SHP77 (cell line): ENCODE measurements at places on chromosomes 5 and 9.

- DNase-seq, result no peak
Observed at GRCh38 chr9:120396418-120396817, 183.5 kb downstream of the CDK5RAP2 start.

DNA sequence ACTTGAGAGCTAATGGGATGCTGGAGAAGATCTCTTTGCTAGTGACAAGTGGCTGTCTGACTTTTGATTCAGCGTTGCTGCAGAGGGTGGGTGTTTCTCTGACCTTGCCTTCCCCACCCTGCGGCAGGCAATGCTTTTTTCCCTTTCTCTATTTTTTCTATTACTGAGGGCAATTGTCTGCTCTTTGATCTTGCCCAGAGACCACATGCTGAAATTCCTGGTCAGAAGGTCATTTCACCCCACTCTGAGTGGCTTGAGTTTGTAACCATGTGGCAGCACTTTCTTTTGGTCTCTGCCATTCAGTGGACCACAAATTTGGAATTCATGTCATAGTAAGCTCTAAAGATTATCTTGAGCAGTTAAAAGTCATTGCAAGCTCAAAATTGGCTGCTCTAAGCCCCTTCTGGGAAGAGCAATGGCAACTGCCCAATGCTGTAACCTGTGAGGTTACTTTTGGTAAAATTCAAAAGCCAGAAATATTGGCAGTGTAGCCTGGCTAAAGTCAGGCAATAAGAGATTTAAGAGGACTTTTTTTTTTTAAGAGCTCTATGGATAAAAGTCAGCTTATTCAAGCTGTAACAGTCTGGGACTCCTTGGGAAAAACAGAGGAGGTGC, 30.4 kb upstream of the MTMR12 start:
- no peak for DNase-seq

DNA sequence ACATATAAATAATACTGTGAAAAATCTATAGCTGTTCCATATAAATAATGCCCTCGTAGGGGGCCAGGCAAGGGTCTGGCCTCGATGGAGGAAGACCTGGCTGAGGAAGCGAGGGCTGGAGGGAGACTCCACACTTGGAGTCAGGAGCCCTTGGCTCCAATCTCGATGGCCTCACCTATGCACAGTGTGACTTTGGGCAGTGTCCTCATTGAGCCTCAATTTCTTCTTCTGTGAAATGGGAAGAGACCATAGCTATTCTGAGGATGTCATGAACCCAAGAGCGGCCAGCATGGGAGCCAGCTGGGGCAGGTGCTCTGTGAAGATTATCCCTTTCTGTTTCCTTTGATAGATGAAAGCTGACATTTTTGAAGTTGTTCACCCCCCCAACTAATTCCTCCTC, 24.8 kb downstream of the ANGPTL2 start:
- DNase-seq, result no peak

- no peak for DNase-seq
Observed at GRCh38 chr9:91816356-91816755, 133.7 kb downstream of the ROR2 start.

- no peak for DNase-seq
Observed at GRCh38 chr9:130694205-130694604, 625 bp downstream of the EXOSC2 start.

GRCh38 chr5:123505633-123506032, 6.3 kb upstream of the CSNK1G3 start:
- DNase-seq, result peak; percentile 30

DNA sequence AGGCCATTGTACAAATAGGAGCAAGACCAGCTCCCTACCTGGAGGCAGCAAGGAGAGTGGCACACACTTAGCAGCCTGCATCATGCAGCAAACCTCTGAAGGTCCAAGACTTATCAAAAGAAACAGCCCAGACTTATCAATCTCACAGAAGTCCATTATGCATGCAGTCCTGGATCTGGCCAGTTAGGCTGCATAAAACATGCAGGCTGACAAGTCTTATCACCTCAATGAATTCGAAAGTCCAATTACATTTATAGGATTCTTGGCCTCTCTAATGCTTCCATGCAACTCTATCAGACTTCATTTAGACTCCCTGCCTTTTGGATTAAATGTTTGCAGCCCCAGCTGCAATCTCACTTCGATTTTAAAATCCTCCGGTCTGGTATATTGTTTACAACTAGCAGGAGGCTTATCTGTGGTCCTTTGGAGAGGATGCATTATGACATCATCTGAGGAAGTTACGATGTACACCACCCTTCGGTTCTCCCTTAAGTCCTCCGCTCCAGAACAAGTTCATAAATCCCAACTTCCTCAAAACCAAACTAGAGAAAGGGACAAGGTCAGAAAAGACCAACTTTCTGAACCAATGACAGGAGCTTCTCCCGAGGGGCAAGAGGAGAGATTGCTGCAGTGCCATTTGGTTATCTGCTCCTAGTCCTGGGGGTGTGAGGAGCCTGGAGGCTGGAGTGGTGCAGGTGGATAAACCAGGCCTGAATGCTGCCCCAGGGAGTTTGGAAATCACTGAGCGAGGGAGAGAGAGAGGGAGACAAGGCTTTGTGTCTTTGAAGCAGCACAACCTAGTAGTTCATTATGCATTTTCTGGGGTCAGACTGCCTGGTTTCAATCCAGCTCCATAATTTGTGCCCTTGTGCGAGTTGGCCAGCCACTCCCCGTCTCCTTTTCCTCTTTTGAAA, 313.9 kb downstream of the TLE1 start:
- DNase-seq, result no peak

- DNase-seq, result peak; percentile 26
Observed at GRCh38 chr5:161676103-161676502, 9.4 kb upstream of the GABRA6 start.

- DNase-seq, result no peak
Observed at GRCh38 chr9:104972242-104972866, 44.4 kb upstream of the ABCA1 start.

GRCh38 chr5:13552361-13552760, 392.1 kb downstream of the DNAH5 start:
- no peak for DNase-seq
